ENCODE measurements at places on chromosomes 7 and 10.

DNA sequence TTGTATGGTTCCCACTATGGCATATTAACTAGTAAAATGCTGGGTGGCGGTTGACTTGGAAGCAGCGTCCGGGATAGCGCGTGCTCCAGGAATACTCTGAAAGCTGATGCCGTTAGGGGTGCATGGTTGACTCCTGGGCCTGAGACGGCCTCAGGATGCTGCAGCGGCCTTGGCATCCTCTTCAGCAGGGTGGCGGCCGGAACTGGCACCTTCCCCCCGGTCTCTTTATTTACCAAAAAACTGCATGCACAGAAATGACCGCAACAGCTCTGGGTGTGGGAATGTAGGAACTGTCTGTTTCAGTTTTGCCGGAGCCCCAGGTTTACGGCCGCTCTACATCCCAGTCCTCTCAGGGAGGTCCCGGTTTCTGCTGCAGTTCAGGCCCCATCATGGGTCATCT lies 28.8 kb downstream of the PFKP start:
- DNase-seq, result no peak

GRCh38 chr7:111333010-111333409 lies 229.3 kb downstream of the IMMP2L start:
- no peak for DNase-seq

DNA sequence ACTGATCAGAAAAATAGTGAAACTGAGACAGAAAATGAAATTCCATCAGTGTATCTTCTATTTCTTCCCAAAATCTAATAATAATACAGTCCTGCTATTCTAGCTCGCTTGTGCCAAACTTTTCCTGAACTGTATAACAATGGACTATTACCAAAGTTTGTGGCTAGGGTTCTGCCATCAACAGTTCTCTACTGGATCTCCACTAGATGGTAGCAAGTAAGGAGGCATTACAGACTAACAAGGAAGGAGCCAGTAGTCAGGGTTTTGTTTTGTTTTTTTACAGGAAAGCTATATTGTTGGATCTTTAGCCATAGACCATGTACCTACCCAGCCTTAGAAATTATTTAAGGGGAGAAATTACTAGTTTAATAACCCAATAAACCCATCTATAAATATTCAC lies 10.8 kb downstream of the MTERF1 start:
- DNase-seq, result no peak

- no peak for DNase-seq
Measured at GRCh38 chr7:134632937-134633540, 13.6 kb upstream of the BPGM start.

DNA sequence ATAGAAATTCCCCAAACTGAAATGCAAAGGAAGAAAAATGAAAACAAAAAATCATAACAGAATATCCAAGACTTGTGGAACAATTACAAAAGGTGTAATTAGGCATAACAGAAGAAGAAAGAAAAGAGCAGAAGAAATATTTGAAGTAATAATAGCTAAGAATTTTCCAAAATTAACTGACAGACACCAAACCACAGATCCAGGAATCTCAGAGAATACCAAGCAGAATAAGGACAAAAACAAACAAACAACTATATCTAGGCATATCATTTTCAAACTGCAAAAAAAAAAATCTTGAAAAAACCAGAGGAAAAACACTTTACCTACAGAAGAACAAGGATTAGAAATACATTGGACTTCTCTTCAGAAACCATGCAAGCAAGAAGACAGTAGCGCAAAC lies 25.5 kb downstream of the CFAP70 start:
- DNase-seq, result no peak

Measured in stimulated activated CD8-positive, alpha-beta memory T cell treated with anti-CD3 and anti-CD28 coated beads, Interleukin-7, amount 100 ng/mL, for 1 hour (primary cell).